ENCODE measurements at places on chromosomes 12 and 14. TPM values are rescaled to one million over a fixed set of nuclear protein-coding genes. Genes with fewer than 3 reads are reported as not detected.
A peak's percentile ranks its signal among the peaks of the same experiment; 100 is the strongest.

The KLRF2 gene
- not detected for polyA plus RNA-seq

The TSPAN19 gene
- polyA plus RNA-seq = not detected

The RHEBL1 gene
- 3.6 TPM for polyA plus RNA-seq

The PRMT5 gene
- polyA plus RNA-seq = 42.4 TPM

The MGP gene
- 0.48 TPM for polyA plus RNA-seq

DNA sequence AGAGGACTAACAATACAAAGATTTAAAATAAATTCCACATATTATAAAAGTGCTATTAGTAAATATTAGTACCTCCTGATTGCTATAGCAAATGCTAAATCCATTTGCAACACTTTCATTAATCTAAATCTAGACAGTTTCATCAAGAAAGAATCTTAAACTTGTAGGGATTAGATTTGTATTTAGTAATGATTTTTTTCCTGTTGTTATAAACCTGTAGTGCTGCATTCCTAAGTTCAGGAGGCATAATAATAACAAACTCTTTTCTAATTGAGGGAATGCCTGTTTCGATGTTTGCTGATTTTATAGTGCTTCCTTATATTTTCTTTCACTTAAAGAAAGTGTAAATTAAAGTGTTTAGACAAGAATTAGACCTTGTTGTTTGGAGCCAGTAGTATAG, 166.1 kb downstream of the FOXA1 start:
- no peak overlapping the region for H3K4me3 ChIP-seq
- H3K36me3 ChIP-seq = no peaks in the 10 kb centered on the region
- H3K27me3 ChIP-seq = no peaks in the 10 kb centered on the region
- no peak overlapping the region for H3K27ac ChIP-seq

DNA sequence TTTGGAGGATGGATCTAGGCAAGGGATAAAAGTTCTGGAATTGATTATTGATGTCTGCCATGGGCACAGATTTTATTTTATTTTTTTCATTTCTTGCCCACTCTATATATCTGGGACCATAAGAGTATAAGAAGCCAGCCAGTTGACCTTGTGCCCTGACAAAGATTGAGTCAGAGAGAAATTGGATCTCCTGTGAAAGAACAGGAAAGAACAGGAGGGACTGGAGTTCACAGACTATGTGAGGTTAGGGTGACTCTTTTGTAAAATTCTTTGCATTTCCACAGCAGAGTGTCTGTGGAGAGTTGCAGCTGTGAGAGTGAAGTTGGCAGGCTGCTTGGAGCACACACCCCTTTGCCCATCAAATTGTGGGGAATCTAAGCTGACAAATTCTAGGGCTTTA, 358.4 kb upstream of the TBX3 start:
- DNase-seq = no peak
- no peaks in the 10 kb centered on the region for H3K27me3 ChIP-seq
- H3K4me3 ChIP-seq = no peak overlapping the region
- no peaks in the 10 kb centered on the region for H3K36me3 ChIP-seq

DNA sequence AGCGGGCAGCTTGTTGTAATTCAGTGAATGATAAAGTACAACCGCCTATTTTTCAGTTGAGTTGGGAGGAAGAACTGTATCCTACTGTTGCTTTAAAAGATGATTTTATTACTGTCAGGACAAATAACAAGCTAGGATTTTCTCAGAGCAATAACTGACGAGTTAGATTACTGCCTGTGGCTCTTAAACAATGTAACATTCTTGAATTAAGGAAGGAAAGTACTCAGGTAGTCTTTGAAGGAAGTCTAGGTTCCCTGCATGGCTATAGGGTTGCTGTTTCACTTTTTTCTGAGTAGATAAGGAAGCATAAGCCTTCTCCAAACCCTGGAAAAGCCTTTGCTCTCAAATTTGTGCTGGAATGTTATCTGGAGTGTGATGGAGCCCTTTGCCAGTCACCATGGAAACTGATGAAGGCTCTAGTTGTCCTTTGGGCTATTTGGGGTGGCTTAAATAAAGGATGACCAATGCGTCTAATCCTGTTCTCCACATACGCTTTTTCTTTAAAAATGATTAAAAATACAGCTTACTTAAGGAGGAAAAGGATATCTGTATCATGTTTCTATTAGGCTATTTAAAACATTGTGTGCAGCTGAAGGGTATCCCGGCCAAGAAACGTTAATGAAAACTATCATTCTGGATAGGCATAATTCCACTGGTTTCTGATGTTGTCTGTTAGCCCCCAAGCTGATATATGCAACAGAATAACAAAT, 17.7 kb downstream of the NUBPL start:
- DNase-seq = no peak
- H3K36me3 ChIP-seq = peaks cover 30% of the 10 kb centered on the region
- H3K4me1 ChIP-seq = peaks cover 12% of the 10 kb centered on the region

DNA sequence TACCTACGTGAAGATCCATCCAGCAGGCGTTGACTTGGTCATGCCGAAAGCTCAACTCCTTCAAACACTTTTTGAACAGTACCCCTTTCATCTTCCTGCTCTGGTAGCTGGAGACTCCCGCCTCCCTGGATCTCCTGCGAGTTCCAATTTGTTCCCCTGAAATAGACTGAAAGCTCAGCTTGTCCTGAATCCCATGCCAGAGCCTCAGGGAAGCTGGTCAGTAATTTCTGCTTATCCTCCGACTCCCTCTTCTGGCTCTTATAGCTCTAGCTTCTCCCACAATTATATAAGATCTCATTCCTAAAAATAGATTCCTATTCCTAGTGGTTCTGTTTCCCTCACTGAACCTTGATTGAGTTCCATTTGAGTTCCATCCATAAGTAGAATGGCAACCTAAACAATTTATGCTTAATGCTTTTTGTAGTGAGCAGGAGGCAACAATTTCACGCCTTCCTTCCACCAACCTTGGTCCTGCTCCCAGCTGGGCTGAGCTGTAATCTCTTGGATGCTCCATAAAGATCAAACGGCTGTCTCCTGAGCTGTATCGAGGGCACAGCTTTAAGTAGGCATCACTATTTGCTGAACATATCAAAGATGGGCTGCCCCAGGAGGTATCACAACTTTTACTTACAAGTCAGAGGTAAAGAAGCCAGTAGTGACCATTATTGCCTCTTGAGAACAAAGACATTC, 8.0 kb upstream of the TMEM132C start:
- no peaks in the 10 kb centered on the region for H3K36me3 ChIP-seq
- H3K27me3 ChIP-seq = peaks cover 14% of the 10 kb centered on the region
- no peak overlapping the region for H3K4me3 ChIP-seq
- H3K27ac ChIP-seq = no peak overlapping the region
- no peak for DNase-seq
- H3K4me1 ChIP-seq = no peaks in the 10 kb centered on the region

DNA sequence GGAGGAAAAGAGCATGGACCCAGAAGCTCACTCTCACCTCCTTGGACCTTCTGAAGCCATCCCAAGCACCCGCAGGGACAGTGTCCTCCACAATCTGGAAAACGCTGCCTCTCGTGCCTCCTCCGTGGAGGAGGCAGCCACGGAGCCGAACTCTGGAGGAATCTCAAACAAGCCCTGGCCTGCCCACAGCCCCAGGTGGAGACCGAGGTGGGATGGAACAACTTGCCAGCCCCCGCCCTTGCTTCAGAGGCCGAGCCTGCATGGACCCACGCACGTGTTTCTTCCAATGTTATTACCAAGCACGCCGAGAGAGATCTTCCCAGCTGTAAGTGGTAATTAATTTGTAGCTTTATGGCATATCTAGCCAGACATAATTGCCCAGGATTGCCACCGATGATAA, 61.3 kb downstream of the SCARB1 start:
- H3K4me3 ChIP-seq = no peak overlapping the region
- peaks cover 3% of the 10 kb centered on the region for H3K4me1 ChIP-seq
- no peaks in the 10 kb centered on the region for H3K27me3 ChIP-seq
- H3K36me3 ChIP-seq = peaks cover 4% of the 10 kb centered on the region
- no peak overlapping the region for H3K27ac ChIP-seq

- H3K27me3 ChIP-seq = peaks cover 44% of the 10 kb centered on the region
Observed at GRCh38 chr12:42477941-42478340, 111.6 kb downstream of the PRICKLE1 start.

DNA sequence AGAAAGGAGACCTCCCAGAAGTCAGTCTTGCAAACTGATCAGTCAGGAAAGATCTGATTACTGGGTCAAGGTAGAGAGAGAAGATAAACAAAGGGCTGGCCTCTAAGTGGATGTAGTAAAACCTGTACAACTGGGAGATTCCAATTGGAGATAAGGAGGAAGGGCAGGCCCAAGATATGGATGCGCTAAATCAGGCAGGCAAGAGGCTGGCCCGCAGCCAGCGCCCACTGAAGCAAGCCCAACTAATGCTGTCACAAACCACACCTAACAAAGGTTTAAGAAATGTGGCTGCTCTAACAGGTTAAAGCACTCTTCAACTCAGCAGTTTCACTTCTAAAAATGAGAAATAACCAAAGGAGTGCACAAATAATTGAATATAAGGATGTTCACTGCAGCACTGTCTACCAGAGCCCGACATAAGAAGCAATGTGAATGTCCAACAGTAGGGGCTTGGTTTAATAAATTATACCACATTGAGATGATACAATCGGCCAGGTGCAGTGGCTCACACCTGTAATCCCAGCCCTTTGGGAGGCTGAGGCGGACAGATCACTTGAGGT, 4.7 kb downstream of the GLTP start:
- DNase-seq = no peak
- H3K36me3 ChIP-seq = peaks cover 18% of the 10 kb centered on the region
- H3K4me1 ChIP-seq = peaks cover 56% of the 10 kb centered on the region
- H3K27ac ChIP-seq = no peak overlapping the region
- H3K27me3 ChIP-seq = no peaks in the 10 kb centered on the region

- DNase-seq = no peak
- H3K27me3 ChIP-seq = no peaks in the 10 kb centered on the region
- no peak overlapping the region for H3K4me3 ChIP-seq
- no peaks in the 10 kb centered on the region for H3K36me3 ChIP-seq
Observed at GRCh38 chr12:54363618-54364017, 668 bp downstream of the GPR84 start.

- no peaks in the 10 kb centered on the region for H3K36me3 ChIP-seq
- H3K4me3 ChIP-seq = peak overlapping the region; percentile 65
- peak overlapping the region; percentile 79 for H3K27ac ChIP-seq
- no peaks in the 10 kb centered on the region for H3K27me3 ChIP-seq
Observed at GRCh38 chr12:21690704-21691368, 33.2 kb upstream of the LDHB start.

GRCh38 chr12:50642761-50643160, 121.1 kb upstream of the ATF1 start:
- peaks cover 19% of the 10 kb centered on the region for H3K36me3 ChIP-seq
- H3K27me3 ChIP-seq = no peaks in the 10 kb centered on the region
- peaks cover 24% of the 10 kb centered on the region for H3K4me1 ChIP-seq
- H3K4me3 ChIP-seq = no peak overlapping the region
- no peak overlapping the region for H3K27ac ChIP-seq
- no peak for DNase-seq

- no peak for DNase-seq
- H3K4me3 ChIP-seq = no peak overlapping the region
Observed at GRCh38 chr12:78149459-78149858, 318.8 kb downstream of the NAV3 start.

DNA sequence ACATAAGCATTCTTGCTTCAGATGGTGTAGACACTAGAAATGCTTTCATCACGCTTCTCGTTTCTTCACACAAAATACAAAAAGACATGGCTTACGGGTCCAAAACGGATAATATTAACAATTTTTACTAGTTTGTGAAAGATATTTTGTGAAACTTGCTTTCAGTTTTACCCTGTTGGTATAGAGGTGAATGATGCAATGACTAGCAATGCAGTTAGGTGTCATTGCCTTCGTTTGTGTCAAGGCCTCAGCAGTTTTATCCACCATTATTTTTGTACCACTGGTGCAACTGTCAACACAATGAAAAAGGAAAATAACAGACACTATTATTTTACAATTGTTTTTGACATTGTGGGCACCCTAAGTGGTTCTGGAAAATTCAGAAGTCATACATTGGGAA, 323.0 kb downstream of the FLRT2 start:
- H3K27me3 ChIP-seq = no peaks in the 10 kb centered on the region
- H3K36me3 ChIP-seq = no peaks in the 10 kb centered on the region
- H3K4me1 ChIP-seq = no peaks in the 10 kb centered on the region

DNA sequence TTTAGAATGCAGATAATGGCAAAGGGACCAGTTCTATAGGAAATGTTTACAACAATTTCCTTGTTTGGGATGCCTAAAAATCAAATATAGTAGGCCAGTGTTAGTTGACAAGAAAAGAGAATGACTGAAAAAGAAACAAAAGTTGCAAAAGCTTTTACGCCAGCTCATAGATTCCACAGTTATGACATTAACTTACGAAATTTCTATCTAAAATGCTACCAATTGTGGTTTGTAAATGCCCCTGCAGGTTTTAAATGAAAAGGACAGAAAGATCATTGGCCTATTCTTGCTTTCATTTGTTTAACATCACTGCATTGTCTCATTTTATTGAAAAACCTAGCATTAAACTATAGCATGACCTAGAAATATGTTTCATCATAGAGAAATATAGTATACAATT, 345.8 kb downstream of the CCDC91 start:
- no peak overlapping the region for H3K4me3 ChIP-seq
- H3K4me1 ChIP-seq = peaks cover 2% of the 10 kb centered on the region
- H3K36me3 ChIP-seq = peaks cover 10% of the 10 kb centered on the region
- DNase-seq = no peak
- H3K27ac ChIP-seq = no peak overlapping the region

- H3K4me1 ChIP-seq = no peaks in the 10 kb centered on the region
- H3K4me3 ChIP-seq = no peak overlapping the region
- no peaks in the 10 kb centered on the region for H3K27me3 ChIP-seq
- no peaks in the 10 kb centered on the region for H3K36me3 ChIP-seq
- H3K27ac ChIP-seq = no peak overlapping the region
- no peak for DNase-seq
Observed at GRCh38 chr12:90407841-90408240, 547.1 kb downstream of the CCER1 start.

GRCh38 chr14:53900499-53900898, 56.1 kb downstream of the BMP4 start:
- no peak overlapping the region for H3K27ac ChIP-seq
- no peak overlapping the region for H3K4me3 ChIP-seq
- no peaks in the 10 kb centered on the region for H3K4me1 ChIP-seq
- peaks cover 48% of the 10 kb centered on the region for H3K27me3 ChIP-seq
- no peaks in the 10 kb centered on the region for H3K36me3 ChIP-seq

Data from naive thymus-derived CD8-positive, alpha-beta T cell (primary cell).